ENCODE measurements at places on chromosomes 1 and 21.

DNA sequence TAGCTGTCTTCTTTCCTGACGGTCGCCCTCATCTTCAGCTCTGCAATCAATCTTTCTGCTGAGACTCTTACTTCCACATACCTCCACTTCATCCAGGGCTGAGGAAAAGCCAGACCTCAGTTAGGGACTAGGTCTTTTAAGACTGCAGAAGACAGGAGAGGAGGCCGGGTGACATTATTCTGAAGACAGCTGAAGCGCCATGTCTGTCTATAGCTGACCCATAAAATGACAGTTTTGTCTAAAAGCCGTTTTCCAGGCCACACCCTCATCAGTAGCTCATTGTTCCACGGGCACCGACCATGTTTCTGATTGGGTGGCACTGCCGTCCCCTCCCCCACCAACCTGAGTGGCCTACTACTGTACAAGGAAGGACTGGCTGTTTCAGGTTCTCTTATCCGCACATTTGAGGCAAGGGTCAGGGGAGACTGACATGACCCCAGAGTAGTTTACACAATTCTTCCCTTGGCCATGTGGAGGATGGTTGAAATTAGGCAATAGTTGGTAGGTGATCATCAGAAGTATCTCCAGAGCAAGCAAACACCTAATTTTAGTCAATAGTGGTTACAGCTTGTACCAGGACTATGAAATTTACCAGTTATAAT lies at the start of gene ADCY10:
Gene ADCY10, minus strand, starts transcription at position 240 of the 602 bp plus-strand sequence. CDS start 8,994 bp downstream, outside the sequence.
- no peak for DNase-seq

- DNase-seq = no peak
These were observed 209.0 kb upstream of the TMEM51 start for GRCh38 chr1:14944471-14944985.

GRCh38 chr1:234854645-234855039 lies 244.7 kb upstream of the IRF2BP2 start:
- no peak for DNase-seq

DNA sequence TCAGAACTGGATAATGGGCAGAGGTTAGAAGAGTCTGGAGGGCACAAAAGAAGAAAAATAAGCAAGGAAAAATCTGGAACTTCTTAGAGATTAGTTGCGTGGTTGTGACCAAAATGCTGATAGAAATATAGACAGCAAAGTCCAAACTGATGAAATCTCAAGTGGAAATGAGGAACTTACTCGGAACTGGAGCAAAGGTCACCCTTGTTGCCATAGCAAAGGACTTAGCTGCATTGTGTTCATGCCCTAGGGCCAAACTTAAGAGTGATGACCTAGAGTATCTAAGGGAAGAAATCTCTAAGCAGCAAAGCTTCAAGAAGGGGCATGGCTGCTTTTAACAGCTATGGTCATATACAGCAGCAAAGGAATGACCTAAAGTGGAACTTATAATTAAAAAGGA lies 180.0 kb downstream of the TTLL7 start:
- DNase-seq = no peak

GRCh38 chr1:202580619-202581018 lies 129.6 kb downstream of the SYT2 start:
- no peak for DNase-seq

- DNase-seq = no peak
These were observed 6.1 kb downstream of the STRIP1 start for GRCh38 chr1:110040548-110040947.

DNA sequence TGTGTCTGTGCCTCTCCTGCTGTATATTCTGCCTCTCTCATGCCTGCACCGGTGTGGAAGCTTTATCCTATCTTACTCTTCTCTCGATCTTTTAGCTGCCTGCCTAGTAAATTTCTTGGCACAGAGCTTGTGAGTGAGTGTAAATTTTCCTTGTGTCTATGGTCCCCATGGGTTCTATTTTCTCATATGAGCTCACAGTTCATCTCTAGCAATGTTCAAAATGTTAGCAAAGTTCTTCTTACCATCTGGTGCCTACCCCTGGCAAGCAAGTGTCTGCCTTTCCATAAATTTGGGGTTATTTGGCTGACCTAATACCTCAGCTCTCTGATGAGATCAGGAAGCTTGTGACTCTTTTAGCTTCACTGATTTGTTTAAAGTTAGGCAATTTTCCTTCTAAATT lies 572.1 kb upstream of the BRINP3 start:
- no peak for DNase-seq

DNA sequence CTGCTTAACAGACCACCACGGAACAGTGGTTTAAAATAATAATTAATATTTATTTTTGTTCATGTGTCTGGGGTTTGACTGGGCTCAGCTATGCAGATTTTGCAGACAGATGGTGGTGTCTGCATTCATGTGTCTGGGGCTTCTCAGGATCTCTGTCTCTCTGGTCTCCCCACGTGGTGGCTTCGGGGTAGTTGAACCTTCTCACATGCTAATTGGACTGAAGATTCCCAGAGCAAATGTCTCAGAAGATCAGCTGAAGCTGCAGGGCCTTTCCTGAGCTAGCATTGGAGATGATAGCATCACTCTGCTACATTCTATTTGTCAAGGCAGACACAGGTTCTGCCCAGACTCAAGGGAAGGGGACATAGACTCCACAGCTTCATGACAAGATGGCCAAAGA lies 109.1 kb upstream of the DNAH14 start:
- no peak for DNase-seq

- no peak for DNase-seq
These were observed 302.7 kb downstream of the MRPL39 start for GRCh38 chr21:25304611-25305010.

DNA sequence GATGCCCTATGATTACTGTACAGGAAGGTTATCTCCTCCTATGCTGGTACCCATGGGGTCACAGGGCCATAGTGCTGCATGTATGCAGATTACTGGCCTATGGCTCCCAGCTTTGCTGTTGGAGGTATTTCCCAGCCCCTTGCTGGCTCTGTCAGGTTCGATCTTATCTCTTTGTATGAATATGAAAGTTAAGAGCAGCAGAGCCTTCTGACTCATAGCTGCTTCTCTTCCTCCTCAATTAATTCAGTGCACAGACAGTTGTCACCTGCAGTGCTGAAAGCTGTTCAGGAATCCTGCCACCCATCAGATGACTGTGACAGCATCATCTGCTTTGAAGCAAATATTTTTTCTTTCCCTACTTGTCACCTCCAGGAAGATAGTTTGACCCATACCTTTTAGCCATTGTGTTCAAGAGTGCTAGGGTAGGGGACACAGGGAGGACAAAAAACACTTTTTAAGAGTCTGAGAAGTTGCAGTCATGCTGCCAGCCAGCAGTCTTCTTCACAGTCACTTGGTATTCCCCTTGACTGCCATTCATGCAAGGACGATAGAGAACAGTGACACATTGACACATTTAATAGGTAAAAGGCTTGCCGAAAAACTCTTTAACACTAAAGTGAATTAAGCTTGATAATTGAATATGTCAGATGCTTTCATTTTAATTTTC lies 73.1 kb downstream of the KIF1B start:
- DNase-seq = no peak

- DNase-seq = peak; percentile 19
These were observed 14.9 kb upstream of the LRRC3 start for GRCh38 chr21:44440241-44441040.

DNA sequence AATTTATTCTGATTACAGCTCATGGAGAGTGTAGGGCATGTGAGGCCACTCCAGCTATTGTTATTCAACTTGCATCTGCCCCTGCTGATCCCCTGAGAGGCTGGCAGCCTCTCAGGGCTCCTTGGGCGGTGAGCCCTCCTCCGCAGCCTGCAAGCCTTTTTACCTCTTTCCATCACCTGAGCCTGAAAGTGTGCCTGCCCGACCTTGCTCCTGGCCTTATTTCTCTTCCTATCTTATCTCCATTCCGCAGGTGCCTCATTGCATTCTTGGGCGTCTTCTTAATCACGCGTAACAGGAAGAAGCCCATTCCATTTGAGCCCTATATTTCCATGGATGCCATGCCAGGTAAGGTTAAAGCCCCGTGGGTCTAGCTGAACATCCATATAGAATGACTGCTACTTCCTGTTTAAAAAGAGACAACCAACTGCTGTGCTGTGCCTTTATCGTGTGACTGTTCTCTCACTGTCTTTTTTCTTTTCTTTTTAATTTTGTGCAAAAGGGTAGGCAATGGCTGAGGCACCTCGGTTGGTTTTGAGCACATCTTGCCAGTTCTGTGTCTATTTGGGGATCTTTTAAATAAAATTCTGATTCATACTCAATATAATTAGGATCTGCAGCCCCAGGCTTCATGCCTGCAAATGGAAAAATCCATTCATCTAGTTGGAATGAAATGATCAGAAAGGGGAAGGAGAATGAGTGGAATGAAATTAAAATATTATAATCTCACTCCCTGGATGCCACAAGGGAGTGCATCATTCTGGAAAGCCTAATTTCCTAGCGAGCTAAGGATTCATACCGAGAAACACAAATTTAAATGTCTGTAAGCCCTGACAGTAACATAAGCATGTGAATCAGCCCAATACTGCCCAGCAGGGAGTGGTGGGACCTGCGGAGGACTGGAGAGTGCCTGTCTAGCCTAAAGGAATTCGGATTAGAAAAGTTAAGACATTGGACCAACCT lies 38.6 kb upstream of the RCAN3 start:
- no peak for DNase-seq

- DNase-seq = no peak
These were observed 7.6 kb upstream of the RGS16 start for GRCh38 chr1:182611787-182612186.

DNA sequence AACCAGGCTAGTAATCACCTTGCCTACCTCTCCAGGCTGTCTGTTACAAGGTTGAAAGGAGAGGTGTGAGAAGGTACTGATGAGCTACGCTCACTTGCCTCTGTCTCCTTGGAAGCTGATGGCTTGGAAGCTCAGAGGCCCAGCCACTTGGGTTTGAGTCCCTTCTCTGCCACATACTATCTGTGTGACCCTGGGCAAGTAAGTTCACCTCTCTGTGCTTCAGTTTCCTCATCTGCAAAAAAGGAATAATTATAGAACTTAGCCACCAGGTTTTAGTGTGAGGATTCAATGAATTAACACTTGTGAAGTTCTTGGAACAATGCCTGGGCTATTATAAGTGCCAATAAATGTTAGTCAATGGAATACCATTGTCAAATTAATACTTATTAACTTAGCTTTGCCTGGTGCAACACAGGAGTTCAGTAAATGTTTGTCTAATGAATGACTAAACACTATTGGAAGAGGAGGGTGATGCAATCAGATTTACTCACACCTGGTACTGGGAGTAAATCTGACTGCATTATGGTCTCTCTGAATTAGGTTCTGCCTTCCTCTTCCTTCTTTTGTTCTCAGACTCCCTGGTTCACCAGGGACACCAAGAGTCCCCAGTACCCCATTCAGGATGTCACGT lies 55.5 kb downstream of the TRABD2B start:
- no peak for DNase-seq

DNA sequence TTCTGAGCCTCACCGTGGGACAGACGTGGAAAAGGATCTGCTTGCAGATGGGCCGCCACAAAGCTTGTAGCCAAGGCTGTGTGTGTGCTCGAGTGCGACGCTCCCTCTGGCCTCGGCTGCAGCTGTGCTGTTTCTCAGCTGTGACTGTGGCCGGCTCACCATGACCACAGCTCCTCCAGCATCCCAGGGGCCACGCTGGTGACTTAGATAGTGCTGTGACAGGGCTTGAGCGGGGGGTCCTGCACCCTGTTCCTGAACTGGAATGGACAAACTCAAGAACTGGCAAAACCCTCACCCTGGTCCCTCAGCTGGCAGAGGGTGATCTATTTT lies 17.4 kb upstream of the ACTRT2 start:
- no peak for DNase-seq

DNA sequence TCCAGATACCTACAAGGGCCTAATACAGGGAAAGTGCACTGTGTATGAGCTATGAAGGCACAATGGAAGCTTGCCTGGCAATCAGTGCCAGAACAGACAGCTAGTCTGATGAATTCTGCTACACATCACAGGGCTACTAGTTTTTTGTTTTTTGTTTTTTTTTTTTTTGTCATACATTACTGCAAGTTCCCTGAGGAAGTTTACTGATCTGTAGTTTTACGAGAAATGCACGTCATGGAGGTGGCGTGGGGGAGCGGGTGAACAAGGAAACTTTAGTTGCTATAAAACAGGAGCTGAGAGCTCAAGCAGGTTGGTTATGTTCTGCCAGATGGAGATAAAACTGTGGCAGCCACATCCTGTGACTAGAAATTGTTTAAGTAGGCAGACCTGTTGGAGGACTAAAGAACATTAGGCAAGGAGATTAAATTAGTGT lies 17.7 kb downstream of the PTPRC start:
- no peak for DNase-seq

- no peak for DNase-seq
These were observed 392.9 kb upstream of the RUNX1 start for GRCh38 chr21:35441868-35442582.

DNA sequence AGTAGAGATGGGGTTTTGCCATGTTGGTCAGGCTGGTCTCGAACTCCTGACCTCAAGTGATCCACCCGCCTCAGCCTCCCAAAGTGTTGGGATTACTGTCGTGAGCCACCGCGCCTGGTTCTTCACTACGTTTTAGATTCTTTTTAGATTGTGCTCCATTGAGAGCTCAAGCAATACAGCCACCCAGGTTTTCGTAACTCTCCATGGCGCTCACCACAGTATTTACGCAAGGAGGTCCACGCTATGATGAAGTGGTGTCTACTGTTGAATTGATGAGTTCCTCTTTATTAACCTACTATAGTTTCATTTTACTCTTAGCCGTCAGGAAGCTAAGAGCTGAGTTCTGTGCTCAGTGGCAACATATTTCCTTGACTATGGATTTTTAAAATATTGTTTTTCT lies 1.8 kb upstream of the KIF1B start:
- no peak for DNase-seq

DNA sequence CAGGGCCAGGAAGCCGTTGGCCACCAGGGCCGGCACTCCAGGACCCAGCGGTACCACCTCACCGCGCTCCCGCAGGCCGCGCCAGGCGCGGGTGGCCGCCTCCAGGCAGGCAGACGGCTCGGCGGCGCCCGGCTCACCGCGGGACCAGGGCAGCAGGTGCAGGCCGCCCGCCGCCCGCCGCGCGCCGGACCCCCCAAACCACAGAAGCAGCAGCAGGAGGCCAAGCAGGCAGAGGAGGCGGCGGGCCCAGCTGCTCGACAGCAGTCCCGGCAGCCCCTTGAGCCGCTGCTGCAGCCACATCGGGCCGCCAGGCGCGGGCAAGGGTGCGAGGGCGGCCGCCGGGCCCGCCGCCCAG lies 312 bp downstream of the KIAA2013 start:
- peak; percentile 50 for DNase-seq

DNA sequence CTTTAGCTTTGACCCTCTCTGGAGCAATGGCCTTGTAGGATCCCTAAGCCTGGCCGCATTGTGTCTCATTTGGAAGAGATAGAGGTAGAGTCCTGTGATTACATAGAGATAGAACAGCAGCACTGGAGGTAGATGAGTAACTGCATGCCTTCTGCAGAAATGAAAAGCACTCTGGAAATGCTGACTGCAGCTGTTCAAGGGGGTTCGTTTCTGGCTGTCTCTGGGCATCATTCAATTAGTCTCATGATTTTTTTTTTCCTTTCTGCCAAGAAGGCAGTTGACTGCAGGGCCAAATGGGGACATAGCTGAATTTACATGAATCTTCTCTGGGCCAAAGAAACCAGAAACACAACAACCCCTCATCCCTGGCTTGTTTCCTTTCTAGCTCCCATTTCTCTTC lies 28.1 kb upstream of the SNX27 start:
- DNase-seq = no peak

All from left ventricle myocardium superior (tissue), 1 donor.